NCI-H2227 treated with DMSO at 0.1 percent for 48 hours (cell line): ENCODE measurements at places on chromosomes 16 and 17.

- no peak for DNase-seq
Observed at GRCh38 chr16:15792563-15792971, 64.3 kb downstream of the MYH11 start.

GRCh38 chr17:78168242-78168902, at the start of gene SYNGR2:
TSS of gene SYNGR2 (plus strand) at chr17:78168581. CDS start at chr17:78168617, 36 bp downstream.
- DNase-seq = peak; percentile 73

- no peak for DNase-seq
Observed at GRCh38 chr16:72796222-72796621, 251.7 kb downstream of the ZFHX3 start.

DNA sequence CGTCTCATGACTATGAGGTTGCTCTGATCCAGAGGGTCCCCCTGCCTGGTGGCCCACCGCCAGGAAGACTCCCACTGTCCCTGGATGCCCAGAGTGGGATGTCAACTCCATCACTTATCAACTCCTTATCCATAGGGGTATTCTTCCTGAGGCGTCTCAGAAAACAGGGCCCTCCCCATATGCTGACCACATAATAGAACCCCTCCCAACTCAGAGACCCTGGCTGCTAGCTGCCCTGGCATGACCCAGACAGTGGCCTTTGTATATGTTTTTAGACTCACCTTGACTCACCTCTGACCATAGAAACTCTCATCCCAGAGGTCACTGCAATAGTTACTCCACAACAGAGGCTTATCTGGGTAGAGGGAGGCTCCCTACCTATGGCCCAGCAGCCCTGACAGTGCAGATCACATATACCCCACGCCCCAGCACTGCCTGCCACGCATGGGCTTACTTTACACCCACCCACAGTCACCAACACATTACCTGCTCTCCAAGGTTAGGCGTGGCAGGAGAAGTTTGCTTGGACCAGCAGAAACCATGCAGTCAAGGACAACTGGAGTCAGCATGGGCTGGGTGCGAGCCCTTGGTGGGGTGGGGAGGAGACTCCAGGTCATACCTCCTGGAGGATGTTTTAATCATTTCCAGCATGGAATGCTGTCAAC, 2.3 kb upstream of the G6PC1 start:
- DNase-seq = no peak
